CD4-positive, alpha-beta T cell treated with Interleukin-4 for 1 hour (primary cell): ENCODE measurements at places on chromosomes 12 and 14.

DNA sequence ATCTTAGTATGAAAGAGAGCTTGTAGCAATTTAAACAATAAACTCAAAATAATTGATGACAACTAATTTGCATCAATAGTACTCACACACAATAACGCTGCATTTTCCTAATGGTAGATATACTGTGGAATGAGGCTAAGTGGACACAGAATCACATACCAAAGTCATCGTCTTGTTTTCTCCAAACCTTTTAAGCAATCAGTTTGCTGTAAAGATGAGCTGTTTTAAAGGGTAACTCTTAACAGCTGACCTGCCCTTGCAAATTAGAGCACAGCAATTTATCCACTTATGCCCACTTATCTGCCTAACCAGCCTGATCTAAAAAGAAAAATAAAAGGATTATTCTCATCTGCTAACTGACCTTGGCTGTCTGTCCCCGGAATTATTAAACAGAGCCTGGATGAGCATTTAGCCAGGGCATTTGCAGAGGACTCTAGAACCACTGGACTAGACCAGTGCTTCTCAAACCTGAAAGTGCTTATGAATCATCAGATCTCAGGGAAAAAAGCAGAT is 174.3 kb upstream of the BCL2L14 start:
- no peak for DNase-seq

DNA sequence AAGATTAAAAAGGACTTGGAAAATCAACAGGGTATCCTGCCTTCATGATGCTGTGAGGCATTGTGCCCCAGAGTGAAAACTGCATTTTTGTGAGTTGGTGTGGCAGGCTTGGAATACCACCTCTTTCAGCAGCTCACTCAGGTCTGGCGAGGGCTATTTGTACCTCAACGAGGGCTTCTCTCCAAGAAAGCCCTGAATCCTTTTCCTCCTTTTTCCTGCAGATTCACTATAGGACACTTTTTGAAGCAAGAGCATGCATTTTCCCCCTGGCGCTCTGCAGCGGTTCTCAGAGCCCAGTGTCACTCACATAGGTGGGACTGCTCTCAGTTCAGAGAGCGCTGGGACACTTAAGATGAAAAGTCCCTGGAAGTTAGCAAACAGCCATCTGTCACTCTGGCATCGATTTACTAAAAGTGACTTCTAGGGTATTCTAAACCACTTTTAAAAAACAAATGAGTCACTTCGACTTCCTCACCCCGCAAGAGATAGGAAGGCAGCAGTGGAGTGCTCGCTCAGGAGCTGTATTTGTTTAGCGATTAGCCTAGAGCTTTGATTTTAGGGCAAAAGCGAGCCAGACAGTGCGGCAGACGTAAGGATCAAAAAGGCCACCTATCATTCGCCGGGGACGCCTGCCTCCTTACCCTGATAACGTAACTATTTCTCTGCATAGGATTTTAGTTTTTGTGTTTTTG is 782 bp upstream of the LGR5 start:
- DNase-seq = no peak

DNA sequence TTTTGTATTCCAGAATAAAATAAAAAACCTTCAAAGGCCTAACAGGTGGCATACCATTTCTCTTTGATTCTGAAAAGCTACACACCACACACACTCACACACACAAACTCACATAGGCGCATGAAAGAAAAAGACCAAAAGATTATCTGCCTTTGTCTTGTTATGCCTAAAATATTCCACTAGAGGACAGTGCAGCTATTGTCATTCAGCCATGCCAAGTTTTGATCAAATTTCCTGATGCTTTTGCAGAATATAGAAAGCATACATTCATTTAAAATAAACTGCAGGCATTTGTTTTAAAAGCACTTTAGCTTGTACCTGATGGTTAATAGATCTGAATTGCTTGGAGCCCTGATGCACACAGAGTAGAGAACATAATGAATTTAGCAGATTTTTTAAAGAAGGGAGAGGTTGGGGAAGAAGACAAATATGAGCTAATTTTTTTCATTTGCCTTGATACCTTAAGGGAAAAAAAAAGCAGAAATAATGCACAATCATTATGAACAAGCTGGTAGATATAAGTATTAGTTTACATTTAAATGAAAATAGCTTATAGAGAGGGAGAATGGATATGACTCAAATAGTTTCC is 1766.9 kb upstream of the SEL1L start:
- DNase-seq = no peak

DNA sequence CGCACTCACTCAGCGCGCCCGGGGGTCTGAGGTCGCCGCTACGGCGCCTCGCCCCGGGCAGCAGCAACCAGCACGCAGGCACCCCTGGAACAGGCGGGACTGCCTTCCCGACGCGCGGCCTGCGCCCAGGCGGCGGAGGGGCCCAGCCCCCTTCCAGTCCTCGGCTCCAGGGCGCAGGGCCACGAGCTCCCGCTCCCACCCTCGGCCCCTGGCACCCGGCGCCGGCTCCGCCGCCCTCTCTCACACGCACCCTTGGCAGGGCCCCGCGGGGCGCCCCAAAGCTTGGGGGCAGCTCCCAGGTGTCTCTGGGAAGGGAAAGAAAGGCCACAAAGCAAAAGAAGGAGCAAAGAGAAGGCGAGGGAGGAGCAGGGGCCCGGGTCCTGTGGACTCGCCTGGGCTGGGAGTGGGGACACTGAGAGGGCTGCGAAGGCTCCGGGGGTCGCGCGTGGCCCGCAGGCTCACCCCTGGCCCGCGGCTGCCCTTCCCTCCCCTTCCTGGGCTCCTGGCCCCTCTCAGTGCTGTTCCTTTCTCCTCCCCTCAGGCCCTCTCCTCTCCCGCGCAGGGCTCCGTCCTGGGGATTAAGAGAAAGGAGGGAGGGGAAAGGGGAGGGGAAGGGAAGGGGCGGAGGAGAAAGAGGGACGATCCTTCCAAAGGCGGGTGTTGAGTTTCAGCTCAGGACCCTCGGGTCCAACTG is 907 bp upstream of the EFS start:
- no peak for DNase-seq

DNA sequence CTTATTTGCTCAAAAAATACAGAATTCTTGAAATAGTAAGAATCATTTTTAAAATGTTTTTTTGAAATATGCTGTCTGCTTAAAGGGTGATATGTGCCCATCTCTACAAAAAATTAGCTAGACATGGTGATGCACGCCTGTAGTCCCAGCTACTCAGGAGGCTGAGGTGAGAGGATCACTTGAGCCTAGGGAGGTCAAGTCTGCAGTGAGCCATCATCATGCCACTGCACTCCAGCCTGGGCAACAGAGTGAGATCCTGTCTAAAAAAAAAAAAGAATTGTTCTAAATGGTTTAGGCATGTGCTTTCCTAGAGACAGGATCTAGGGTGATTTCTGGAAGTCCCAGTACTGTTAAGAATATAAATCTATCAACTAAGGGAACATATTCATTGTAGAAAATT is 75.6 kb upstream of the HECTD1 start:
- no peak for DNase-seq

DNA sequence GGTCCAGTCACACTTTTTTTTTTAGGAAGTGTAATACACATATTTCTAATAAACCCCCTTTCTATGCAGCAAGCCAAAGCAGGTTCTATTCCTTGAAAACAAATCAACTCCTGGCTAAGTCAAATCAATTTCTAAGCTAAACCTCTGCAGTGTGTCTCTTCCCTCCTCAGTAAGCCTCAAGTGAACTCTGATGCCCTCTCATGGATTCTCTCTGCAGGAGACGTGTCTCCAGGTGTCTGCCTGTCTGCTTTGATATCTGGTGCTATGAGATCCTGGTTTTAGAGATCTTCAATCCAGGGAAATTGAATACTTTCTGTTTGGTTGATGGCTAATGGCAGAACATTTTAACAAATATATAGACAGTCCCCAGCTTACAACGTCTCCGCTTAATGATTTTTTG is 791.7 kb downstream of the AACS start:
- DNase-seq = no peak

GRCh38 chr14:55449116-55449515 is 8.7 kb upstream of the TBPL2 start:
- no peak for DNase-seq

DNA sequence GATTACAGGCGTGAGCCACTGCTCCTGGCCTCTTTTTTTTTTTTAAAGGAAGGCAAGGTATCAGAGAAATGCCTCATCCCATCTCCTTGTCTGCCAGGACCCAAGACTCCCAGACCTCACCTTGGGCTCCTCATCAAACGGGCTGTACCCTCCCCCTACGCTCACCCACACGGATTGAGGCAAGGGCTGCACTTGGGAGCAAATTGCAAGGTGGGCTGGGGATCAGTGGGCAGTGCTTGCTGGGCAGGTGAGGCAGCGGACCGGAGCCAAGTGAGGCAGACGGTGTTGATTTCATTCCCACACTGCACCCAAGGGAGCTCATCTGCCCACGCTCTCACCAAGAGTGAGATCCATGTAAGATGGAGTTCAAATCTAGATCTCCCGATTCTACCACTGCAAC is 41.0 kb upstream of the DICER1 start:
- DNase-seq = no peak

- DNase-seq = no peak
Observed at GRCh38 chr12:89250636-89251035, 101.7 kb downstream of the DUSP6 start.

- no peak for DNase-seq
Observed at GRCh38 chr12:125564753-125565152, 499.5 kb downstream of the AACS start.

DNA sequence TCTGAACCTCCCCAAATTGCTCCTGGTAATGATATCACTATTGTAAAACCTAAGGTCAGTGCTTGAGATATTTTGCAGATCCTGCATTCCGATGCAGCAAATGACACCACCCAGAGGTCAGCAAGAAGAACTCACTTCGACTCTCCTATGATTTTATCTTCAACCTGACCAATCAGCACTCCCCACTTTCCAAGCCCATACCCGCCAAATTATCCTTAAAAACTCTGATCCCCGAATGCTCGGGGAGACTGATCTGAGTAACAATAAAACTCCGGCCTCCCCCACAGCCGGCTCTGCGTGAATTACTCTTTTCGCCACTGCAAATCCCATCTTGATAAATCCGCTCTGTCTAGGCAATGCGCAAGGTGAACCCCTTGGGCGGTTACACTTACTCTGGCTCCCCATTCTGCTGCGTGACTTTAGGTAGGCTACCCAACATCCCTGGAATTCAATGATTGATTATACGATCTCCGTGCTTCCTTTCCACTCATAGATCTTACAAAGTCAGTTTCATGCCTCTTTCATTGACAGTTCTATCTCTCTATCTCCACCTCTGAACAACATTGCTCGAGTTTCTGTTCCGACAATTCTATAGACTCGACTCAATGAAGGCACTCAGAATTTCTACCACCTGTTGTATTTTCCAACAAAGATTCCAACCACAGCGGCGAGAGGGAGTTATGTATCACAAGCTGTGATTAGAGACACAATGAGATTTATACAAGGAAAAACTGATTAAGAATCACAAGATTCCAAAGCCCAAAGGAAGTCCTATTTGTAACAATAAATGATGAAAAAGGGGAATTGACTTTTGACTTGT is 939 bp downstream of the NPC2 start:
- DNase-seq = peak; percentile 31

DNA sequence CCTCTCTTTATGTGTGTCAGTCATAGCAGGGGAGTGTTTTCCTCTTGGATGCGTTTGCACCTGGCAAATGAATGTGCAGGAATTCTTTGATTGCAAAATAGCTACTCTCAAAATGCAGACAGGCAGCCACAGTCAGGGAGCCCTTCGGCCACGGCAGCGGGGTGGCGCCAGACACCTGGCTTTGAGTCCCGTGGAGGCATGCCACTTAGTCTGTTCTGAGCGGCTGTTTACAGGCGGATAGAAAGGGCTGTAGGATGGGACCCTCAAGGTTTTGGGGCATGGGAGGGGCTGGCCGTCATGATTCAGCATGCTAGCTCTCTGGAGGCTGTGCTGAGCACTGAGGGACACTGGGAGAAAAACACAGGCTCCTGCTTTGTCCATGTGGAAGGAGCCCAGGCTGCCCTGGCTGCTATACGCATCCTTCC is 117.1 kb downstream of the SLC25A47 start:
- peak; percentile 48 for DNase-seq

- DNase-seq = no peak
Observed at GRCh38 chr12:113244478-113244958, 23.3 kb downstream of the TPCN1 start.

DNA sequence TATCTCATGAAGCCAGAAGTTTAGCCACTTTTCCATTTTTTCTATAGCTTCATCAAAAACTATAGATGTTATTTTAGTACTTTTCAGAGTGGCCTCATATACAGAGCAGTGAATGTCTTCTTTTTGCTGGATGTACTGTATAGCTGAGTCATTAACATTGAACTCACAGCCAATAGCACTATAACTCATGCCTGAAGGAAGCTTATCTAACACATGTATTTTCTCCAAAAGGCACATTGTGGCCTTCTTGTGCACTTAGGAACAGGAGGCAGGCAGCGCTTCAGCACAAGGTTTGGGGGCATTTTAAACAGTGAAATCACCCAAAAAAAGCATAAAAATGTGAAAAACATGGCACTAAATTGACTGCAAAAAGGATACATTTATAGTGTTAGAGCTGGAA is 336.8 kb upstream of the TMTC1 start:
- no peak for DNase-seq

DNA sequence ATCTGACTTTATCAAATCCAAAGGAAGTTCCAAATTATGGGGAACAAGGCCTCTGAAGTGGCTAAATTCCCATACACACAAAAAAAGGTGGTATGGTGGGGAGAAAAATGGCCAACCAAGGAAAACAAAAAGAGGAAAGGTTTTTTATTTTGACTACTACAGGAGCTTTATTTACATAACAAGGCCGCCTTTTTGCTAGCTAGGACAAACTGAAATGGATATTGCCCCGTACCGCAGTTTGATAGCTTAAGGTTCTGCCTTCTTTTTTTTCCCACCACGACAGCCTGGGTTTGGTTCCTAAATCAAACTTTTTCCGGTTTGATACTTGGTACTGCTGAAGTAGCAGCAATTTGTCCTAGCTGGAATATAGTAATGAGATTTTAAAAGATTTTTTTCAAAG is 66.8 kb downstream of the COX16 start:
- no peak for DNase-seq

DNA sequence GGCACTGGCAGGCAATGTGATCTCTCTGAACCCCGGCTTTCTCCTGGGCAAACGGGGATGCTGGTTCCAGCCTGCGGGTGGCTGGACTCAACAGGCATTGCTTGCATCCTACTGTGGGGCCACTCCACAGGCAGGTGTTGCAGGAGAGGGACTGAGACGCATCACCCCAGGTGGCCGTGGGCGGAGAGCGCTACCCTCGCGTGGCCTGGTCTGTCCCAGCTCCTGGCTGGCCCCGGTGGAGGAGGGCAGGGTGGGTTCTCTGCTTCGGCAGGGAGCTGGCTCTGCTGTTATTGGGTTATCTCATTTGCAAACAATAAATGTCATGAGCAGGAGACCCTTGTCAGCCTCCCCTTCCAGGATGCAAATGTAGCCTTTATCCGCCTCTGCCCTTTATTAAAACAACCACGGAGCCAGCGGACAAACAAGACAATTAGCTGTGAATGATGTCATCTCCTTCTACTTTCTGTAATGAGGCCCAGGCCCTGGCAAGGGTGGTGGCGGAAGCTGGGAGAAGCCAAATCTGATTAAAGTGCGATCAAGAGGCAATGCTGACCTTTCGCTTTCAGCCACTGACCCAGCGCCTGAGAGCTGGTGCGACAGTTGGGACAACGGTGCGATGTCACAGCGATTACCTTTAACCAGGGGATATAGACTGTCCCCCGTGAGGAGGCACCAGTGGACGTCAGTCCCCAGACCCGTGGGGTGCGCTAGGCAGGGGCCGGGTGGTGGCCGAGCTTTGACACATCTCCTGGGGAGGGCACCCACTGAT is 161.8 kb downstream of the KIF26A start:
- DNase-seq = no peak
